NCI-H446 (cell line): ENCODE measurements at places on chromosomes 12 and 14.

DNA sequence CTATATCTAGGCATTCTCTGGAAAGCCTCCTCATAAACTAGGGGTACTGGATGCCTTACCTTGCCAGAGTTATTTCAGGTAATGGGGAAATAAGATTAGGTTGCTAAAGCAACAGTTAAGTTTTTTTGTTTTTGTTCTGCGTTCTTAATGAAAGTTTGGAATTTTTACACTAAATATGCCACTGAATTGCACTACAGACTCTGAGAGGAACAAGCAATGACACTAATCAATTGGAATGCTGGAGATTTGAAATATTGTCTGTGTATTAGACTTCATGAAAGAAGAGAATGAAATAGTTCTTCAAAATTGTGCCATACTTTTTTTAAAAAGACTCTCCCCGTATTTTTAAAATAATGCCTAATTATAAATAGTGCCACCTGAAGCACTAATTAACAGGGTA is 287.8 kb downstream of the NAV3 start:
- no peak for DNase-seq

DNA sequence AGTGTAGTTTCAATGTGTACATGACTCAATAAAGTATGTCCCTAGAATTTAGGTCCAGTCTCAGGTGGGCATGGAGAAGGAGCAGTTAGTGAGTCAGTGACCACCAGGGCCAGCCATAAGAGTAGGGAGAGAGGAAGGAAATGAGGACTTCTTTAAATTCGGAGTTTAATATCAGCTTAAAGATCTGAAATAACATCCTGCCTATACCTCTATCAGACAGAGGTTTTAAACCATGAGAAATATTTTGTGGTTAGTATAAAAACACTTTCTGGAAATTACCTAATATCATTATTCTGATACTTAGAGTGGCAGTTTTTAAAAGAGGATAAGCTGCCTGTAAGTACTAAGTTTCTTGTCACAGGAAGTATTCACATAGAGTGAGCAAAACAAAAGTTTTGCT is 61.7 kb upstream of the ST8SIA1 start:
- DNase-seq: no peak

DNA sequence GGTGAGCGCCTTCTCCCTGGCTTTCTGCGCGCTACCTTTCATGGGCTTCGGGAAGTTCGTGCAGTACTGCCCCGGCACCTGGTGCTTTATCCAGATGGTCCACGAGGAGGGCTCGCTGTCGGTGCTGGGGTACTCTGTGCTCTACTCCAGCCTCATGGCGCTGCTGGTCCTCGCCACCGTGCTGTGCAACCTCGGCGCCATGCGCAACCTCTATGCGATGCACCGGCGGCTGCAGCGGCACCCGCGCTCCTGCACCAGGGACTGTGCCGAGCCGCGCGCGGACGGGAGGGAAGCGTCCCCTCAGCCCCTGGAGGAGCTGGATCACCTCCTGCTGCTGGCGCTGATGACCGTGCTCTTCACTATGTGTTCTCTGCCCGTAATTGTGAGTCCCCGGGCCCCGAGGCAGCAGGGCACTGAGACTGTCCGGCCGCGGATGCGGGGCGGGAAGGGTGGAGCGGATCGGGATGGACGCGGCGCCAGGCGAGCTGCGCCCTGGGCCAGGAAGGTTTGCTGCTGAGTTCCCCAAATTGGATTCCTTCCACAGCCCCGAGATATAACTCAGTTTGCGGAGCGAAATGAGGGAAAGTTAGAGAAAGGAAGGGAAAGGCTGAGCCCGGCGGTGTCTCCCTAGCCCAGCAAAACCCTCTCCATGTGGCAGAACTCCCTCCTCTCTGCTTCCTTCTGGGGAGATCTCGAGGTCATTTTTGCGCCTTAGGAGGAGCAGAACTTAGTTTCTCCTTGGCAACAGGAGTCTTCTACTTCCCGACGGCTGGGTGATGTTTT is 972 bp downstream of the PTGDR start:
- DNase-seq: no peak

GRCh38 chr12:89252284-89252683 is 100.0 kb downstream of the DUSP6 start:
- no peak for DNase-seq

DNA sequence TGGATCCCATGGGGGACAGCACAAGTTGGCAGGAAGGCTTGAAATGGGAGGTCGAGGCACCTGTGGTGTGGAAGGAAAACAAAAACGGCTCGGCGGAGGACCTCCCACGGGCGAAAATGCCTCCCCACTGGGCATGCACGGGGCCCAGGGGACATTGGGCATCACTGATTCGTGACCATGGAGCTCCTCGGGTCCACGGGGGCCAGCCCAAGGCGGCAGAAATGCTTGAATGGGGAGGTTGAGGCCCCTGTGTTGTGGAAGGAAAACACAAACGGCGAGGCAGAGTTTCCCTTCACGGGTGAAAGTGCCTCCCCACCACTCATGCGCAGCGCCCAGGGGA is 376.0 kb downstream of the ALG10 start:
- DNase-seq: no peak

- no peak for DNase-seq
Observed at GRCh38 chr12:95516757-95517156, 34.5 kb downstream of the USP44 start.

DNA sequence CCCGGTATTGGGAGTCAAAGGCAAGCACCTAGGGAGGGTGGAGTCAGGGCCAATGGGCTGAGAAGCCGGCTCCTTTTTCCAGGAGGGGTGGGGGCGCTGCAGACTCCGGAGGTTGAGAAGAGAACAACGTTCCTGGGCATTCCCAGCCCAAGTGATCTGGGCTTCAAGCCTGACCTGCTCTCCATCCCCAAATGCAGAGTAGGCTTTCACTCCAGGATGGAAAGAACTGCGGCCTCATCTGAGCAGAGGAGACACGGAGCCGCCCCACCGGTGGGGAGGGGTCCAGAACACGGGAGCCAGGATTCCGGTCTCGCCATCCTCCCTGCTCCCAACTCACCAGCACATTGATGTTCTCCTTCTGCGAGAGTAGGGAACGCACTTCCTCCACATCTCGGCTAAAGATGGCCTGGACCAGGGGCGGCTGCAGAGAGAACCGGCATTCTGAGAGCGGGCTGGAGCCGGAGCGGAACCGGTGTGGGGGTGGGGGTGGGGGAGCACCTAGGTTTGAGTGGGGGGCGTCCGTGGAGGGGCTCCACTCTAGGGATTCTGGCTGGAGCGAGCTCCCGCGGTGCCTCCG is 605 bp downstream of the ANKRD52 start:
- DNase-seq: no peak

- DNase-seq: peak; percentile 39
Observed at GRCh38 chr12:19639781-19640415, 200.6 kb downstream of the AEBP2 start.

- DNase-seq: peak; percentile 62
Observed at GRCh38 chr12:100447381-100447780, 26.3 kb upstream of the NR1H4 start.

GRCh38 chr12:107163413-107163812 is 70.1 kb upstream of the CRY1 start:
- DNase-seq: no peak

DNA sequence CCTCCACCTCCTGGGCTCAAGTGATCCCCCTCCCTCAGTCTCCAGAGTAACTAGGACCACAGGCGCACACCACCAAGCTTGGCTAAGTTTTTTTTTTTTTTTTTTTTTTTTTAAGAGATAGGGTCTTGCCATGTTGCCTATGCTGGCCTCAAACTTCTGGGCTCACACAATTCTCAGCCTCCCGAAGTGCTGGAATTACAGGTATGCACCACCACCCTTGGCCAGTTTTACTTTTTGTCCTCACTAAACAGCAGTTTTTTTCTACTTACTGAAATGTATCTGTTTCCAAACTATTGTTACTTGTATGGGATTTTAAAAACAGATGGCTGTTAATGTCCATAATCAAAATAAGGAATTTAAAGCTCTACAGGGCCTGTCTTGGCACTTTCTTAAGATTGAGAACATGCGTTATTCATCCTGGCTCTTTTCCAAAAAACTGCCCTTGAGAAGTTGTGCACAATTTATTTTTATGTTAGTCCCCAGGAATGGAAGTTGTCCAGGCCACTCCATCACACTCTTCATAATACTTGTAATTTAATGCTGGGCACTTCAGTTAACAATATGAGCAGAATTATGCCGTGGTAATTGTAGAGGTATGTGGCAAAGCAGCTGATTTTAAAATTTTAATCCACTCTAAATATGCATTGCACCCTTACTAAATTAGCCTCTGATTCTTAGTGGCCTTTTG is 51.9 kb upstream of the REP15 start:
- DNase-seq: peak; percentile 39

- DNase-seq: no peak
Observed at GRCh38 chr14:86237733-86238132, 707.8 kb downstream of the FLRT2 start.

- DNase-seq: no peak
Observed at GRCh38 chr12:1859643-1860042, 39.3 kb downstream of the LRTM2 start.

DNA sequence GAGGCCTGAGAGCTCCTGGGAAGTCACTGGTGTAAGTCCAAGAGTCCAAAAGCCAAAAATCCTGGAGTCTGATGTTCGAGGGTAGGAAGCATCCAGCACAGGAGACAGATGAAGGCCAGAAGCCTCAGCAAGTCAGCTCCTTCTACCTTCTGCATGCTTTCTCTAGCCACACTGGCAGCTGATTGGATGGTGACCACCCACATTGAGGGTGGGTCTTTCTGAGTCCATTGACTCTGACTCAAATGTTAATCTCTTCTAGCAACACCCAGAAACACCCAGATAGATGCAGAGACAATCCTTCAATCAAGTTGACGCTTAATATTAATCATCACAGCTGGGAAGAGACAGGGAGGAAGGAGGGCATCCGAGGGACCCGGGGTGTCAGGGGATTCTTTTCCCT is 305.8 kb downstream of the AACS start:
- DNase-seq: no peak

DNA sequence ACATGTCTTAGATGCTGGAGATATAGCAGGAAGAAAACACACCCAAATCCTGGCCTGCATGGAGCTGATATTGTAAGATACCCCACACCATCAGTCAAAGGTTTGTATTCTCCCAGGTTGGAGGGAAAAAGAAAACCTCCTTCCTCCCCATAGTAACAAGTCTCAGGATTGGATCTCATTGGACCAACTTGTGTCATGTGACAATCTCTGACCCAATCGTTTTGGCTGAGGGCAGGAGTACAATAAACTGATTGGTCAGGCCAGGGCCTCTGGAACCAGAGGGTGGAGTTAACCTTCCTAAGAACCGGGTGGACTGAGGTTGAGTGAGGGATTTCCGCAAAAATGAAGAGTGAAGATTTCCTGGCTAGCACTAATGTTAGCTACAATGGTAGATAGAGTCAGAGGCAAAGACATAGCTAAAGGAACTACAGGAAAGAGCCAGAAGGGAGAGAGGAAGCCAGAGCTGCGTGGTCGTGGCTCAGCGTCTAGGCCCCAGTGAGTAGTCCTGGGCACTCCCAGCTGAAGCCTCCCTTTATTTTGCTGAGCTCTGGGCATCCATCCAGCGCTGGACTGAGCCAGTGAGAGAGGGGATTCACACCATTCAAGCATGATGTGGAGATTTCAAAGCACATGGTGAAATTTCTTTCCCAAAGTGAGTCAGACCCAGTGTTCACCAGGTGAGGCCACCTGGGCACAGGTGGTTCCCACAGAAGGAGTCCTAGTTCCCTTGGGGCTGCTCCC is 219.9 kb downstream of the AACS start:
- DNase-seq: no peak

GRCh38 chr12:74539765-74540526 is 2.3 kb downstream of the ATXN7L3B start:
- no peak for DNase-seq

DNA sequence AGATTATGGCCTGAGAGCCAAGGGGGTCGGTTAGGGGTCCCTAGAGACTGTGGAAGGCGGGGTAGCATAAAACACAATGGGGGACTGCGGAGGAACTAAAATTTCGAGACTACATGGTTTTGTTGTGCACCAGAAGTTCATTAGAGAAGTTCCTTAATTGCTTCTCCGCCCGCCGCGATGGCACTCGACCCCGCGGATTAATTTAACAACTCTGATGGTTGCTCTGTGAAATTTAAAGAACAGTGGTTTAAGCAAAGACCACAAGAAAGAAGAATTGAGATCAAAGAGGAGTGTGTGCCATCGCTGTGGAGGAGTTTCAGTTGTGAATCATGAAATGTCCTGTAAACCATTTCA is 1.4 kb upstream of the CCDC88C start:
- no peak for DNase-seq

GRCh38 chr14:81252278-81252677 is 31.5 kb upstream of the GTF2A1 start:
- no peak for DNase-seq

GRCh38 chr12:47901718-47902093 is 3.1 kb downstream of the VDR start:
- no peak for DNase-seq

- peak; percentile 82 for DNase-seq
Observed at GRCh38 chr12:75592086-75592485, 80.7 kb upstream of the KRR1 start.

GRCh38 chr14:103279142-103280025 is 54.7 kb upstream of the EIF5 start:
- no peak for DNase-seq

DNA sequence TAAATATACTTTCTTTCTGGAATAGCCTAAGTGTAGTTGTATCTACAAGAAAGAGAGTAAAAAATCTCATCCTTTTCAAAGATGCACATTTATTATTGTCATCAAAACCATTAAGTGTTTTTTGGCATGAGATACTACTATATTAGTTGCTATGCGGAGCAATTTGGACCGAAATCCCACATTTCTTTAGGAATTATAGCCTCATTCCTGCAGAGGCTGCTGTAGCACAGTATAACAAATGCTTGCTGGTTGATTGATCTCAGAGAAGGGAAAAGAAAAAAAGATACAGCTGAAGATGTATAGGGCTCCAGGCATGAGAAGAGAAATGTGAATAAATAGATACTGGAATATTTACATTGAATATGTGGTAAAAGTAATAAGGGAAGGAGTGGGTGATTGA is 36.0 kb downstream of the RHOJ start:
- no peak for DNase-seq

- no peak for DNase-seq
Observed at GRCh38 chr12:78759367-78759766, 105.2 kb upstream of the SYT1 start.

GRCh38 chr12:123546281-123546680 is 12.8 kb upstream of the RILPL1 start:
- no peak for DNase-seq

GRCh38 chr12:89211456-89211855 is 140.8 kb downstream of the DUSP6 start:
- no peak for DNase-seq

GRCh38 chr12:77995436-77996167 is 164.9 kb downstream of the NAV3 start:
- no peak for DNase-seq

DNA sequence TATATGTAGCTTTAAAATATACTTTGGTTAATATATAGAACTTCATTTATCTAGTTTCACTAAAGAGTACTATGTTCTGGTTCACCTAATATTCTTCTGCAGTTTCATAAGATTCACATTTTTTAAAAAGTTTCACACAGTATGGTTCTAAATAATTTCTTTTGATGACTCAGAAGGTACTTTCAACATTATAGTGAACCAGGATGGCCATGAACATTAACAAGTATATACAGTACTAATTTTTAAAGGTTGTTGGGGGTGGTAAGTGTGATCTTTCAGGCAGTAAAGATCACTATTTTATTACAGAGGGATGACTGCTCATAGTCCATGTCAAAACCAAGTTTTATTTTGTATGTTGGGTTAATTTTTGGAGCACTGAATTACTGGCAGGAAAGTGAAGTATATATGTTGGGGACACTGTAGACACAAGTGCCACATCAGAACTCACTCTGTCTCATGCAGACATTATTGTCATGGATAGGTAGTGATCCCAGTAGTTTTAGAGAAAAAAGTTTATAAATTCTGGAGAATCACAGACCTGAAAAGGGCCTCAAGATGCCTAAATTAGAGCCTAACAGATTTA is 60.0 kb downstream of the DCAF5 start:
- no peak for DNase-seq
